ENCODE measurements at places on chromosomes 2 and 18.

DNA sequence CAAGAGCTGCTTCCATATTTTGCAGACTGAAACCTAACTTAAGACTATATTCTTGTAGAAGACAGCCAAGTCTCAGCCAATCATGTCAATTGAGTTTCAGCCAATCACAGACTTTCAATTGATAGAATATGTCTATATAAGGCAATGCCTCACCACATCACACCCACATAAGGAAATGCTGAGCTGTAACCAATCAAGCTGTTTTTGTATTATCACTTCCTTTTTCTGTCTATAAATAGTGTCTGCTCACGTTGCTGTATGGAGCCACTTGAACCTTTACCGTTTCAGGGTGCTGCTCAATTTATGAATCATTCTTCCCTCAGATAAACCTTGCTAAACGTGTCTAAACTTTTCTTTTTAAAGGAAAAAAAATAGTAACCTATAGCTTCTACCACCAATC lies 1554.4 kb upstream of the LRRTM1 start:
- no peak for DNase-seq

DNA sequence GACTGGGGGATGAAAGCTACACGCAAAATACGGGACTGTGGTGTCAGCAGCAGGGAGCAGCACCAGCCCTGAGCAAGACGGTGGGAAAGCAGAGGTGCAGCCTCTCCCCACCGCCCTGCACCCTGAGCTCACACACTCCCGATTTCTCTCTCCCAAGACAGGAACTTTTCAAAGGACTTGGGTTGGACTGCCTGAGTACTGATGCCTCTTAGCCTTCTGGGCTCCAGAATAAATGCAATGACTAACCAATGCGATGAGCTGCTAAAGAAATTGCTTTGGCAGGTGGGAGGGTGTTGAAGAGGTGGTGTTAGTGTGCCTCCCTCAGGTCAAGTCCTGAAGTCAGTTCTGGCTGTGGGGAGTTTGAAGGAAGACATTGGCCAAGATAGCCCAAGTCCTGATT lies 9.6 kb downstream of the TRIM54 start:
- DNase-seq: no peak

DNA sequence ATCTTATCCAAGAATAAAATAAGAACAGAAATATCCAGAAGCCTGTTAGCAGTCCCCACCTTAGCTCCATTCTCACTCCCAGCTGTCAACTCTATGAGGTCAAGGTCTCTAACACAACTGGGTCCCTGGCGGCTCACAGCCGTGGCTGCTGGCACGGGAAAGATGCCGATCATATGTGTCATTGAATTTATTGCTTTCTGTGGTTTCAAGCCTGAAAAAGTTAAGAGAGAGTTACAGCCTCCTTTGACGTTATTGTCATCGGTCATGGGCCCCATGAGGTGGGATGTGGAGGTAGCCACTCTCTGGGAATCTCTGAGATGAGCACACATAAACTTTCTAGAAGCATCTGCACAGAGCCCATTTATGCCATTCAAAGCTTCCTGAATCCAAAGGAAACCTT lies 28.7 kb upstream of the CABLES1 start:
- DNase-seq: no peak

DNA sequence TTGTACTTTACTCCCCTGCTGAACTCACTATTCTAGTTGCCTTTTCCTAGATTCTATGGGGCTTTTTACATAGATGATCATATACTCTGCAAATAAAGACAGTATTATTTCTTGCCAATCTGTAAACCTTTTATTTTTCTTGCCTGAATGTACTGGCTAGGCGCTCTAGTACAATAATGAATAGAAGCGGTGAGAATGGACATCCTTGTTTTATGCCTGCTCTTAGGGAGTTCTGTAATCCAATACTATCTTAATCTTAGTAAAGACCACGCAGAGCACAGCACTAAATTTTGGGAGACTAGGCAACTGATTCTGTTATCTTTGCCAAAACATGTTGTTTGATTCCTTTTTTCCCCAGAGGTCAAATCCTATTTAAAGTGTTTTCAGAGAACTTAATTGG lies 7.0 kb downstream of the KRCC1 start:
- no peak for DNase-seq

- DNase-seq: no peak
Measured at GRCh38 chr18:54416436-54416835, 58.7 kb downstream of the C18orf54 start.

DNA sequence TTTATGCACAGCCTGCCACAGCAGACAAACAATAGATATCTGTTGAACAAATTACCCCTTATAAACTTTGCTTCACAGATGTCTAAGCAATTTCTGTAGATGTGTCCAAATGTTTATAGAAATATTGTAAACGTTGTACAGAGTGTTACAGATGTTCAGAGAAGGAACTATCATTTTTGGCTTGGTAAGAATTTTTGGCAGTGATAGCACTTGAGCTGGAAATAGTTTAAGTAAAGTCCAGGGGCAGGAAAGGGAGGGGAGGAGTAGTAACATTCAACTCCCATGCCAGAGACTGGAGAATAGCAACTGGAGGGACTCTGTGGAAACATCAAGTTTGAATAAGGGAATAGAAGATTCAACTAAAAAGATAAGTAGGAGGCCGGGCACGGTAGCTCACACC lies 4.4 kb downstream of the PTRHD1 start:
- DNase-seq: no peak

- no peak for DNase-seq
Measured at GRCh38 chr2:191836853-191837769, 9.8 kb downstream of the CAVIN2 start.

DNA sequence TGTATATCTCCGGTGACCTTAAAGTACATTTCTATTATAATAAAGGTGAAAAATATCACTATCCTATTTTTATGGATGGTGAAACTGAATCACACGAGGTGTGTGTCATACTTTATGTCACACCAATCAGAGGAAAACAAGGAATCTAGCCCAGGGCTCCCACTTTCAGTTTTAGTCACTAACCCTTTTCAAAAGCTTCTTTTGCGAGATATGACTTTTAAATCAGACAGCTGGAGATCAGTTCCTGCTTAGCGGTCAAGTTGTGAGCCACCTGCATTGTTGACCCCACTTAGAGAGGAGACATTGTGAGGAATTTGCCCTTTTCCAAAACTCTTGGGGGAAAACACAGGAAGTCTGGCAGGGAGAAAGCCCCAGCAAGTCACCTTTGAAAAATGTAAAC lies 70.5 kb downstream of the CPS1 start:
- no peak for DNase-seq

- DNase-seq: no peak
Measured at GRCh38 chr2:233999182-233999581, 51.3 kb upstream of the SPP2 start.

- no peak for DNase-seq
Measured at GRCh38 chr18:35683021-35683420, 101.5 kb downstream of the GALNT1 start.

DNA sequence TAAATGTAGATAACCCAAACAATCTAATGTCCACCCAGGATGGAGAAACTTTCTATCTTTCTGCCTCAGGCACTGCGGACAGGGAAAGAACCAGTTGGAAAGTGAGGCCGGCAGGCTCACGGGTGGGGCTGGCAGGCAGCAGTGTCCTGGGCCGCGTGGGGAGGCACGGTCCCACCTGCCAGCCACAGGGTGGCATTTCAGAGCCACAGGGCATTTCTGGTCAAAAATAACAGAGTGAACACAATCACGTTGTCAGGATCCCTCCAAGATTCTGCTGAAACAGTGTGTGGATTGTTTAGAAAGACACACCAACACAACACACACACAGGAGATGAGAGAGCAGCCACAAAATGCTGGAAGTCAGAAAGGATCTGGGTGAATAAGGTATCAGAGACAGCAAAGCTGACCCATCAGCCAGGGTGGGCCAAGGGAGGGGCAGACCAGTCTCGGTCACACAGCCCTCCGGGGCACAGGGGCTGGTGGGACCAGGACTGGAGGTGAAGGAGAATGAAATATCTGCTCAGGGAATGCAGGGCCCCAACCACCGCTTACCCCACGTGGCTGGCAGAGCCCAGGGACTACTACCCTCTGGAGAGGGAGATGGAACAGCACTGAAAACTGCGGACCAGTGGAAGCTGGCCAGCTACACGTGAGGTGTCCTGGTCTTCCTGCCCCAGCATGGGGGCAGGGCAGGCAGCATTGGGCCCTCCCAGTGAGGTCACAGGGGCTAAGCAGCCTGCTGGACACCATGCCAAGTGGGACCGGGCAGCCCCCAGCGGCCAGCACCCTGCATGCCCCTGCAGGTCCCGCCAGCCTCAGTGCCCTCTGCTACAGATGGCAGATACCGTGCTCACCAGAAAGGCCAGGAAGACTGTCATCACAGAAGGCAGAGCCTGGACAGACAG lies 173.9 kb downstream of the HDAC4 start:
- no peak for DNase-seq

DNA sequence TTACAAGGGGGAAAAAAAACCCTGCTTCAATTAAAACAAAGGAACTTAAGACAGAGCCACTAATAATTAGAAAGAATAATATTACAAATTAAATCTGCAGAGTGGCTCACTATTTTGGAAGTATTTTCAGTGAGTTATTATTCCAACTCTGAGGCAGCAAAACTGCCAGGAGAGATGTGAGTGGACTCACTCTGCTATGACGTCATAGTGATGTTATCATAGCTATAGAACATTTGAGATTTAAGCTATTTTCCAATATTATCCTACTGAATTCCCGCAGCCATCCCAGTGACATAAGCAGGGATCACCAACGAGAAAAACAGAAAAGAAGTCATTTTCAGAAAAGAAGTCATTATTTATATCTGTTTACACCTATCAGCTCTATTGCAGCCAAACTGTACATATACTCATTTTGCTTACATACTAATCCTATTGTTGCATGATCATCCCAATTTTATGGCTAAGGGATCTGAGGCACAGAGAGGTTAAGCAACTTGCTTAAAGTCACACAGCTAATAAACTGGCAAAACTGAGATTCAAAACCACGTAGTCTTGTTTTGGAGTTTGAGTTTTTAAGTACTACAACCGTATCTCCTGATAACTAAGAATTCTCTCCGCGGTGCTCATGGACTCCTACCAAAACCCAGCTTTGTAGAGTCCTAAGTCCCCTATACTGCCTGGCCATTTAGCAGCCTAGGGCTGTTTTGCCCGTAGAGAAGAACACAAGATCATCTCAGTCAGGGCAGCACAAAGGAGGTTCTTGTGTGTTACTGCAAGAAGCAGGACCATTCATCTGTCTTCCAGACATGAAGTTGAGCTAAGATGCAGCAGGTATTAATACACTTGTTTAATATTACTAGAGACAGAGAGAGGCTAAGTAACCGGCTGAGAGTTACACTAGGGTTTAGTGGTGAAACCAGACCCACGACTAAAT lies 299.8 kb downstream of the TCF4 start:
- no peak for DNase-seq

- DNase-seq: no peak
Measured at GRCh38 chr2:6920743-6921064, 3.5 kb downstream of the RNF144A start.

DNA sequence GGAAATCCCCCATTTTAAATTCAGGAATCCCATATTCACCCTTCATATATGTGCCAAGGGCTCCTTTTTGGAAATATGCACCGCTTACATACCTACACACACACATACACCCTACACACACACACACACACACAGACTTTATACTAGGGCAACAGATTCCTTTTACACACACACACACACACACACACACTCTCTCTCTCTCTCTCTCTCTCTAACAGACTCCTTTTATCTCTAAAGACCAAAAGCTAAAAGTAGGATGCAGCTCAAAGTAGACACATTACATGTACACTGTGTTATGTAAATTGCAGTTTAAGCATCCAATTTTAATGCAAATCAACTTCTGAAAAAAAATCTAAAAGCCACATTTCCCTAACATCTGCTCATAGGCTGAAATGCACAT lies 130.9 kb upstream of the CAPN13 start:
- no peak for DNase-seq

GRCh38 chr2:113720167-113720566 lies 36.3 kb downstream of the SLC35F5 start:
- DNase-seq: no peak

DNA sequence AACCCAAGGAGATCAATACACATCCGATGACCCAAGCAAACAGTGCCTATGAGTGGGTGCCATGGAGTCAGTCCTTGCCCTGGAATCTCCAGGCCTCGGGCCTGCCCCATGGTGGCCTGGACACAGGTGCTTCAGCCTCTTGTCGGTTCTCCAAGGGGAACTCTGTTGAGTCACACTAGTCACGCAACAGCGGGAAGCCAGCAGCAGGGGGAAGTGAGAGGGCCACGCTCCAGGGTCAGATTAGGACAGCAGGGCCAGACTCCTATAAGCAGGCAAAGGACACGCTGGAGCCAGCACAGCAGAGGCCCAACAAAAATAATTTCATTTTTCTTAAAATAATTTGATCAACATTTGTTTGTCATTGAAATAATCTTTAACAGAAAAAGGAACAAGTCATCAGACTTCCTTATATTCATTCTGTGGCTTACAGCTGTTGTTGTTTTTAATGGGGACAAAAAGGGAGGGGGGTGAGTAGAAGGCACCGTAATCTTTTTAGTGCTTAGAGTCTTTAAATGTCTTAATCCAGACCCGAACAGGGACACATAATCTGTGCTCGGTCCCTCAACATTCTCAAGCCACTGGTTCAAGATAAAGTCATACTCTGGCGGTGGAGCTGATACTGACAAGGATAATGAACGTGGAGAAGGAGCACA lies 16.4 kb upstream of the ARMC9 start:
- no peak for DNase-seq

DNA sequence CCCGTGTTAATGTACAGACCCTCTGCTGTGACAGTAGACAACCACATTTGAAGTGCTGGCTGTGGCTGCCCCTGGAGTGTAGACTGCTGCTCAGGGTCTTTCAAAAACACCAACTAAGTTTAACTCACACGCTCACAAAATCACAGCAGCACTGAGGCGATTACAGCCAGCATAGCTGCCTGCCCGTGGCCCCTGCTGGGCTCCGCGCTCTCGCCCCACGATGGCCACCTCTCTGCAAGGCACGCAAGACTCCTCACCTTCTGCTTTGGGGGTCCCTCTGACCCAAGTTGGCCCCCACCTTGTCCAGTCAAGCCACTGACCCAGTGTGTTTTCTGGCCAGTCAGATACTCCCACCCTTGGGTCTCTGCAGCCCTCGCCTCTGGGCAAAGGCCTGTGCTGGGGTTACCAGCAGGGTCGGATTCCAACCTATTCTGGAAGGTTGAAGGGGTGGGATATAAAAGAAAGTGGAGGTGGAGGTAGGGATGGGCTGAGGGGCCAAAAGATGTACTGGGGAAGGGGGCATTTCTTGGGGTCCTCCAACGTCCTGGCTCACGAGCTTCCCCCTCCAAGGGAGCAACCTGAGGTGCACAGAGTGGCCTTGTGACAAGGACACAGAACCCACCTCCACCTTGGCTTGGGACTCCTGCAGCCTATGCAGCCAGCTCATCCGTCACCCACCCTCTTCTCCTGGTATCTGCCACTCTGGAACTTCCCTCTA lies 2.9 kb upstream of the B3GNT7 start:
- DNase-seq: no peak

- DNase-seq: no peak
Measured at GRCh38 chr2:40343902-40344301, 108.0 kb downstream of the SLC8A1 start.

DNA sequence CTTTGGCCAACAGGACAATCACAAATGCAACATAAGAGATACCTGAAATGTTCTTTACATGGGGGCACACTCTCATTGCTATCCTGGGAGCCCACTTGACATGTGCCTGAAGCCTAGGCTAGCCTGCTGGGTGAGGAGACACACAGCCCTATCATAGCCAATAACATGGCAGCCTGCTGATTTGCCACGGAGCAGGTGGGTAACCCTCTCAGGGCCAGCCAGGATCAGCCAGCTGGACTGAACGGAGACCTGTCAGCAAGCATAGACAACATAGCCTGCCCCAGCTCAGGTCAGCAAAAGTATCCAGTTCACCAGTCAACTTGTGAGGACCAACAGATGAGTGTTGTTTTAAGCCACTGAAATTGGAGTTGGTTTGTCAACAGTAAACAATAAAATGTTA lies 566.5 kb downstream of the DCDC2C start:
- no peak for DNase-seq

All from activated T-cell treated with anti-CD3 and anti-CD28 coated beads, Interleukin-2, amount 50 U/mL, for 24 hours (primary cell).